ENCODE measurements at places on chromosomes 7 and 10.

- DNase-seq, result no peak
Observed at GRCh38 chr7:149886018-149886415, 12.2 kb downstream of the ATP6V0E2 start.

- DNase-seq, result no peak
Observed at GRCh38 chr10:89575031-89575430, 39.6 kb upstream of the SLC16A12 start.

DNA sequence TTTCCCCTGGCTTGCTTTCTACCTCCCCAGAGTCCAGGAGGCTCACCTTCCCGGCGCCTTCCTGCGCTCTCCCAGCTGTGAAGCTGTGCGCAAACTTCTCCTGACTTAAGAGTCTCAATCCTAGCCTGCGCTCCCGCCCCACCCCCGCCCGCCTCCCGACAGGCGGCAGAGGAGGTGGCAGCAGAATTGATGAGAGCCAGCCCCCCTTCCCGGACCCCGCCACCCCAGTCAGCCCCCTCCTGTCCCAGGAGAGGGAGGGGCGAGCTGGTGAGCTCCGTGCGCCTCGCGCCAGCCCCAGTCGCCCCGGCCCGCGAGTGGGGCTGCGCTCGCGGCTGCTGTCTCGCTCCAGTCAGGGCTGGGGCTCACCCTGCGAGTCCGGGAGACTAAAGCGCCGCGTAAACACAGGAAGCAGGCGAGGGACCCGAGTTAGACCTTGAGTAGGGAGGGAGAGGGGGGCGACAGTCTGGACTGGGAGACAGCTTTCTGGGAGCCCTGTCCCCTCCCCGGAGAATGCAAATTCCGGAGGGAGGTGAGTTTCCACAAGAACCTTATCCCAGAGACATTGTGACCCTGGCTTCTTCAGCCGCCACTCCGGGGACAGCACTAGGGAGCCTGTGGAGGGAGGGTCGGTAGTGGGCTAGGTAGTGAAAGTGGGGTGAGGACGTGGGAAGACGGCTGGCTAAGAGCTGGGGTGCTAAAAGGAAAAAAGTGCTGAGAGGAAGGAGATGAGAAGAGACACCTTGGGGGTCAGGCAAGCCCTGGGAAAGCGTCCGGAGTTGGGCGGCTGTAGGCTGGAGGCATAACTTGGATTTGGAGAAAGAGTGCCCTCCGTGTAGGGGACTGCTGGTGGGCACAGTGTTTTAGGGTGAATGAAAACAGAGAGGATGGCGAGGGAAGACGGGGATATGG is at the start of gene CALCR:
CALCR (minus strand) TSS at position 79 of the 909 bp plus-strand sequence. CDS start 87,743 bp downstream, outside the sequence.
- no peak for DNase-seq

DNA sequence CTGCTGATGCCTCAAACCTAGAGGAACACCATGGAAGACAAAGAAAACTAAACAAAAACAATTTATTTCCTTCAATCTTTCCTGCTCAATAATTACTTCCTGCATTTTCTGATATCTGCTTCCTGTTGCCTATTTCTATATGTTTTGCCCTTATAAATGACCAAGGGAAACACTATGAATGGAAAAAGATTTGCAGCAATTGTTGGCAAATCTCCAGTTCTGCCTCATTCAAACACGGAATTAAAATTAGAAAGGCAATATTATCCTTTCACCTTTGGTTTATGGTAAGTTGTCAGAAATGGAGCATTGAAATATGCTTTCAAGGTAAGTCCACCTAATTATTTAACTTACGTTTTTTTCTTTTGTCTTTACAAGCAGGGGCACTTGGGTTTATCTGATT is 552.2 kb upstream of the ANKRD30A start:
- DNase-seq, result no peak

DNA sequence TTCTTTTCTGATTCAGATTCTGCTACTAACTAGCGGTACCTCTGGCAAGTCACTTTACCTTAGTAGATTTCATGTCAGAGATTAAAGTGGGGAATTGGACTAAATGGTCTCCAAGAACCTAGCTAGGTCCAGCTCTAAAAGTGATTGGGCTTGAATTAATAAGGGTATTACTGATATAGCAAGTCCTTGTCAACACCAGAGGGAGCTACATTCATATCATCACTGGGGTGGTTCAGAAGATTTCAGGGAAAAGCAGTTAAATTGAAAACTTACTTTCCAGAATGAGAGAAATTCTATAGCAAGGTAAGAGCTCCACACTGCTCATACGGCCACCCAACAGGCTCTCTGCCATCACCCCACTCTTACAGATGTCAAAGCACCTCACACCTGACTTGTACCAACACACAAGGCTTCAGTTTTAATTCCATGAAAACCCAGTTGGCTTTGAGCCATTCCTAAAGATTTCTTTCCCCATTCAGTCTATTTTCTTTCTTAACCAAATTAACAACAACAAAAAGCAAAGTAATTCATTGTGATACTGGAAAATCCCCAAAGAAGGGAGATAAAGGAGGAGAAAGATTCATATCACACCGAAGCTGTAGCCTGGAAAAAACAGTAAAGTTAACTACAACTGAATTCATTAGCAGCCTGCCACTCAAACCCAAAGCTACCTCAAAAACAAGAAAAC is 38.0 kb upstream of the SPOCK2 start:
- DNase-seq, result no peak

GRCh38 chr10:109982123-109982522 is 25.7 kb upstream of the ADD3 start:
- no peak for DNase-seq

GRCh38 chr7:142626420-142627035 is 122.7 kb upstream of the PRSS1 start:
- DNase-seq, result no peak

DNA sequence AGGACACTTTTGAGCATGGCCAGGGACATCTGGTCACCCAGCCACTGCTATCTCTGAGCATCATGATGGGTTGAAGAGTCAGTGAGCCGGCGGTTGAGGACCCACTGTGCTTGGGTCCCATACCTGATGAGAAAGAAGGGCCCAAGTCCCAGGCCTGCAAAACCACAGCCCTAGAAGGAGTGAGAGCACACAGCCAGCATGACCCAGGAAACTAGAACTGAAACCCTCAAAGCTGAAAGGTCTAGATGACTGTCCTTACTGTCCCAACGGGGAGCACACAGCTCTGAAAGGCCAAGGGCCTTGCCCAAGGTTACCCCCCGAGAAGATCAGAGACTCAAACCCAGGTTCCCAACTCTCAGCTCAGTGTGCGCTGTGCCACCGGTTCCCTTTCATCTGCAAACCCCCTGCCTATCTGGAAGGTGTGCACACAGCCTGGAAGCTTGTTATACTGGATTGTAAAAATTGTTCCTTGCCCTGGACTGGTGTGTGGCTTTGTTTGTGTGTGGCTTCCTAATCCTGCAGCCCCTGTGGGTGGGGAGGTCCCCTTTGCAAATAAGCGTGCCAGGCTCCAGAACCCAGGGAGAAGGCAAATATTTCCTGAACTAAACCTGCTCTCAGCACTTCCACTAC is 22.6 kb upstream of the PSAP start:
- DNase-seq, result no peak

GRCh38 chr7:143314127-143314526 is 1.8 kb upstream of the CLCN1 start:
- no peak for DNase-seq

DNA sequence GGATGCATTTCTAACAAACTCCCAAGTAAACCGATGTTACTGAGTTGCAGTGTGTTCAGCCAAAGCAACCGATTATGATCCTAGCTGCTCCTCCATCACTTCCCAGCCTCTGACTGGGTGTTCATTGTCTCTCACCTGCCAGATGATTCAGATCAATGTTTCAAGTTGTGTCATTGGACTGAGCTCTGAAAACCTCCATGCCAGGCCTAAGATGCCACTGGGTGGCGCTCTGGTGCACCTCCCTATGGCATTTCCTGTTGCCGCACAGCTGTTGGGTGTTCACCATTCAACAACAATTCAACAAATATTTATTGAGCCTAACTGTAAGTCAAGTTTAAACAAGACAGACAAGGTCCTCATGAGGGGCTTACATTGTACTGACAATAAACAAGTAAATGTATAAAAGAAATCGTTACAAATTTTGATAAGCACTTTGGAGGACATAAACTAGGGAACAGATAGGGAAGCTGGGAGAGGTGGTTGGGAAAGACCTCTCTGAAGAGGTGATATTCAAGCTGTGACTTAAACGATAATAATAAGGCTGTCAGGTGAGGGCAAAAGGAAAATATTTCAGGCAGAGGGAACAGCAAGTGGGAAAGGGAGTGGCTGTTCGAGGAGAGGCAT is 22.8 kb downstream of the RGR start:
- peak; percentile 21 for DNase-seq

- no peak for DNase-seq
Observed at GRCh38 chr7:14292737-14293136, 303.3 kb upstream of the ETV1 start.

All from KG1 (cell line).